ENCODE measurements at places on chromosomes 4 and X.

DNA sequence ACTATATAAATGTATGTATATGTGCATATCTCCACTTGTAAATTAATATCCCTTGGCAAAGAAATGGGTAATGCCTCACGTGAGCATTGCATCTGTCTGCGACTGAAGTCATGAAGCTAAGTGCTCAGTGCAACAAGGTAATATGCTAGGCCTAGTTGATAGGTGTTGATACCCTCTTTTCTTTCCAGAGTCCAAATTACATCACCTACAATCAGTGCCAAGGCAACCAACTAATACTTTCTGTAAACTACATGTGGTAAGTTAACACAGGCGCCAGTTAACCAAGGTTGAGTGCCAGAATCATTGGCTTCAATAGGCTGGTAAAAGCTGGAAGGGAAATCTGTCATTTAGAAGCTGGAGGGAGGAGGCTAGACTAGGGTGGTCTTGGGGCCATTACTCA is 41.1 kb downstream of the GPM6B start:
- no peak for DNase-seq

GRCh38 chr4:134425756-134426155 is 224.2 kb upstream of the PABPC4L start:
- DNase-seq: no peak

DNA sequence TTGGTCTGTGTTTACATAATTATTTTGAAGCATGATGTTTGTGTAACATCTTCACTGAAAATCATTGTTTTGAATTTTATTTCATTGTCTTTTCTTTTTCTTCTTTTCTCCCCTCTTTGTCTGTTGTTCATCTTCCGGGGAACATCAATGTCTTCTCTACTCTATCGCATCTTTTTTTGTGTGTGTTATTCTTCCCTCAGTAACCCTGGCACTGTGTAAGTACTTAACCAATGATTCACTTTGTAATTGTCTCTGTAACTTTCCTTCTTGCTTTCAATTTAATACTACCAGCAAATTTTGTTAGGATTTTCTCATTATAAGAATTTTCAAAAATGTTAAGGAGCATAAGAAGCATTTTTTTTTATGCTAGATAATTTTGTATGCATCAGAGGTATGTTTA is 130.8 kb downstream of the PDLIM5 start:
- DNase-seq: no peak

- no peak for DNase-seq
Measured at GRCh38 chr4:65667506-65668041, 2.7 kb downstream of the EPHA5 start.

DNA sequence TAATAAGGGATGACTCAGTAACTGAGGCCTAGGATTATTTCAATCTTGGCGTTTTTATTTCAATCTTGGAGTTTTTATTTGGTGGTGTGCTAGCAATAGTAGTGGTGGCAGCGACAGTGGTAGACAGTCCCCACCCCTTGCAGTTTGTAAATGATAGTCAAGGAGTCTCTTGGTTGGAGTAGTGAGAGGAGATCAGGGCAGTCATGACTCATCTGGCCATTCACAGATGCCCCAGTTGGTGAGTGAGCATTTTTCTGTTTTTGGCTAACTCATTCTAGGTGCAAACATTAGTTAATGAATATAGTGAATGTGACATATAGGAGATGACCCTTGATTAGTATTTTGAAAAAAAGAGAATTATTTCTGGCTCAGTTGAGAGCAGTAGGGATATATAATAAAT is 93.5 kb upstream of the ADAD1 start:
- DNase-seq: no peak

- no peak for DNase-seq
Measured at GRCh38 chr4:84913176-84913575, 53.3 kb downstream of the WDFY3 start.

DNA sequence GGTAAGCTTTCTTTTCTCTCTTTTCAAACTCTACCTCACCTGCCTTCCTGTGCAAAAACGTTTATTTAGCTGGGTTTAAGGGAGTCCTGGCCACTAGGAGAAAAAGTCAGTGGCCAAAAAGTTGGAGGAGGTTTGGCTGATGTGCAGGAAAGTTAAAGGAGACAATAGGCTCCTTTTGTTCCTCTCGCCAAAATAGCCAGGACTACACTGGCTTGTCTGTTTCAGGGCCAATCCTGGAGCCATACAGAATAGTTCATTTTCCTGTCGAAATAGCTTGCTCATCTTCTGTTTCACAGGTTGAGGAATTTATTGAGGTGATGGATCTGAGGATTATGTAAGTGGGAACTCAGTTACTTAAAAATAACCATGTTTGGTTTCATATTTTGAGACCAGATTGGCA is 423 bp downstream of the HEPH start:
- no peak for DNase-seq

- peak; percentile 55 for DNase-seq
Measured at GRCh38 chr4:25439918-25440477, 62.9 kb downstream of the ANAPC4 start.

DNA sequence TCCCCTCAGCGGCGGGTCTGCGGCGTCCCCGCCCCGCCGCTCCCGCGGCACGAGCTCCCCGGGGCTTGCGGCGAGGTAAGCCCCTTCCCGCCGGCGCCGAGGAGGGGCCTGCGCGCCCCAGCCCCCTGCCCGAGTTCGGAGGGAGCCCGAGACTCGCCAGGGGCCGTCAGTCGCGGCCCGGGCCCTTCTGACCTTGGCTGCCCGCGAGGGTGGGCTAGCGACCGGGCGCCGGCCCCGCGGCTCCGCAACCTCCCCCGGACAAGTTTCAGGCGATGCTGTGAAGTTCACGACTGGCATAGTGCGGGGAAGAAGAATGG is 554 bp downstream of the CDKL5 start:
- no peak for DNase-seq

GRCh38 chrX:118271775-118272174 is 74.1 kb upstream of the WDR44 start:
- DNase-seq: peak; percentile 23

- DNase-seq: no peak
Measured at GRCh38 chrX:31497086-31497485, 425.2 kb upstream of the FTHL17 start.

- DNase-seq: peak; percentile 47
Measured at GRCh38 chrX:12949205-12949926, 25.5 kb upstream of the TMSB4X start.

DNA sequence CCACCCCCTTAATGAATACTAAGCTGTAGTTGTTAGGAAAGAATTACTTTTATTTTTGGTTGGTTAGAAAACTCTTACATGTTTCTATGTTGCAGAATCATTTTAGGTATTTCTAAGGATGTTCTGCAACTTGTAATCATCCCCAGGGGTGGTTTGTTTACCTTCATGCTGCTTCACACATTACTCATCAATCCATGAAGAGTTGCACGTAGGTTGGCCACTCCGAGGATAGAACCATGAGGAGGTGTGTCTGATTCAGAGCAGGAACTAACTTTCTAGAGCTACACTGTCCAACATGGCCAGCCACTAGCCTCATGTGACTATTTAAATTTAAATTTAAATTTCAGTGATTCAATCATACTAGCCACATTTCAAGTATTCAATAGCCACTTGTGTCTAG is 127.2 kb upstream of the FRMPD4 start:
- peak; percentile 2 for DNase-seq

DNA sequence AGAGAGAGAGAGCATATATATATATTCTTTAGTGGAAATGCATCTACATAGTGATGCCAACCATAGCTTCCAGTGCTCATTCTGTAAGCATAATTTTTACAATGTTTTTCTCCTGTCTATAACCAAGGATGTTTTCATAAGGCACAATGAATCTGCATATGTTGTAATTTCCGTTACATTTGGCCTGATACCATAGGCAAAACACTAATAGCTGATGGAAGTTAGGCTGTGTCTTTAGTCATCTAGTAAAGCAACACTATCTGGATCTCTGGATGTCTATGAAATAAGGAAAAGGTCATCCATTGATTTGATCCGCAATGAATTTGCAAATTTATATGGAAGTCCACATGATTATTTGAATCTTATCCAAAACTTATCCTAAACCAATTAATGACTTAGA is 8.1 kb downstream of the PCDH7 start:
- DNase-seq: no peak

DNA sequence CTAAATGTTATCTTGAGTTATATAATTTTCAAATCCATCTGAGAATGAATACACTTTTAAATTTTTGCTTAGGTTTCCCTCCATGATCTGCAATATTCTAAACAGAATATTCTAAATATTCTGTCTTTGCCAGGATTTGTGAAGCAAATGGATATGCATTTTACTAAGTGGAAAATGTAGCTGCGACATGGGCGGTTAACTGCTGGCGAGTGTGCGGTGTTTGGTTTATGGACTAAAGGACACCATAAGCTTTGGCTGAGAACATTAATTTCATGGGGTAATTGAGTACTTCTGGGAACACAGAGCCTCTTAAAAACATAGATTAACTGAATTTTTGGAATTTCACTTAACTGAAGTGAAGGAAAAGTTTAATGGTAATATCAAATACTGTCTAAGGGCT is 153.8 kb upstream of the ETNPPL start:
- no peak for DNase-seq

DNA sequence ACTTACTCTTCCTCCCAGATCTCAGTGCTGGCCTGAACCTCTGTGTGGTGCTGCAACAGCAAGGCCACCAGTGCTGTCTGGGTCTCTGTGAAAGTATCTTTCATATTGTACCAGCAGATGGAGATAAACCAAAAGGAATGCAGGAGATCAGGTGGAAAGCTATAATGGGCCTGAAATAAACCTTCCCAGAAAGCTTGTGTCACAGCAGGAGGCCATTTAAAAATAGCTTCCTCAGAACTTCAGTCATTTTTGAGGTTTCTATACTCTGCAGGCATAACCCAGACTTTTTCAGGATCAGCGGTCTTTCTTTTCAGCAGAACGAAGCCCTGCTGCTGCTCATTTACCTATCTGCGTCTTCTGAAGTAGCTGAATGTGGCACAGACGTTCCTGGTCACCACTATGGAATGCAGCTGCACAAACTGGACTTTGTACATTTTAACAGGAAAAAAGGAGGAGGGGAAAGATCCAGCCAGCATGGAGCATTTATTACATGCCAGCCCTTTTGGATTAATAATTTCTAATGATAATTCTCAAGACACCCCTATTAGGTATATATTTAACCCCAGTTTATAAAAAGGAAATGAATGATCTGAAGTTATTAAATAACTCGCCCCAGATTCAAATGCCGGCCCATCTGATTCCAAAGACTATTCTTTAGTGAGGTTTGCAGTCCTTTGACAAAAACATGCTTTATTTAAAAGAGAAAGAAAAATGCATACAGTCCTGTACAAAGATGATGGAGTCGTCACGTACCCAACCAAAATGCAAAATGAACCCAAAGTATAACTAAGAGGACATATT is 119.7 kb downstream of the NFKB1 start:
- DNase-seq: peak; percentile 56

- no peak for DNase-seq
Measured at GRCh38 chrX:98379134-98379533, 1495.4 kb downstream of the RPA4 start.

DNA sequence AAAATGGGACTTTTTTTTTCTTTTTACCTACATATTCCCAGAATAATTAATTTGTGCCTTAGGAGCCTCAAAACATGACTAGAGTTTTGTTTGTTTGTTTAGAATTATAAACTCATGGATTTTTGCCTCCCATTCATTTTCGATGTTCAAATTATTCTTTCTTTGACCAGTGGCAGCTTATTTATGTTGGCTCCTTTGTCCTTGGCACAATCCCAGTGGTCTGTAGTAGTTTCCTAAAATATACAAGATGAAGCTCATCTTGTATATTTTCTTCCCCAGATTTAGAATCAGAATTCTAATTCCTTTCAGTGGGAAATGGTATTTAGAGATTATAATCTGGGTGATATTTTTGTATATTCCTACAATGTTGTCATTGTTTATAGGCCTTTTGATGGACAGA is 27.2 kb downstream of the DCK start:
- DNase-seq: no peak

DNA sequence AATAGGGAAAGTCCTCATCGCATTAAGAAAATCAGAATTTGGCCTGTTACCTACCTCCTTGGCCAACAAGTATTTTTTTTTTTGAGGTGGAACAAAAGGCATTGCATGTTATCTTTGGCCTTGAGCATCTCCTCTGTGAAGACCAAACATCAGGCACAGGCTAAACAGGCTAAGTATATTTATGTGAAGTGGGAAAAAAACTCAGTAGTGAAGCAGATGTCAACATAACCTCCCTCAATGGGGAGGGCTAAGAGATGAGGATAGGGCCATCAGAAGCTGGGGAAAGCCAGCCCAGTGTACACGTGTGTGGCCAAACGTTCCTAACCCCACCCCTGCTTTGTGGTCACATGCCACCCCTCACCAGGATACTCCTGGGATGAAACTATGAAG is 102.5 kb downstream of the FNIP2 start:
- peak; percentile 30 for DNase-seq

DNA sequence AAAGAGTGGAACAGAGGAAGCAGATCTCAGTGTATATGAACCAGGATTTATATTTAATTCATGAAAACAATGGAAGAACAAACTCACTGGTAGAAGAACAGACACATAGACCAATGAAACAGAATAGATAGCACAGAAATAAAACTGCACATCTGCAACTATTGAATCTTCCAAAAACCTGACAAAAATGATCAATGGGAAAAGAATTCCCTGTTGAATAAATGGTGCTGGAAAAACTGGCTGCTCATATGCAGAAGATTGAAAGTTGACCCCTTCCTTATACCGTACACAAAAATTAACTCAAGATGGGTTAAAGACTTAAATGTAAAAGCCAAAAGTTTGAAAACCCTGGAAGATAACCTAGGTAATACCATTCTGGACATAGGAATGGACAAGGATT is 391.0 kb downstream of the MAGEB5 start:
- DNase-seq: no peak

DNA sequence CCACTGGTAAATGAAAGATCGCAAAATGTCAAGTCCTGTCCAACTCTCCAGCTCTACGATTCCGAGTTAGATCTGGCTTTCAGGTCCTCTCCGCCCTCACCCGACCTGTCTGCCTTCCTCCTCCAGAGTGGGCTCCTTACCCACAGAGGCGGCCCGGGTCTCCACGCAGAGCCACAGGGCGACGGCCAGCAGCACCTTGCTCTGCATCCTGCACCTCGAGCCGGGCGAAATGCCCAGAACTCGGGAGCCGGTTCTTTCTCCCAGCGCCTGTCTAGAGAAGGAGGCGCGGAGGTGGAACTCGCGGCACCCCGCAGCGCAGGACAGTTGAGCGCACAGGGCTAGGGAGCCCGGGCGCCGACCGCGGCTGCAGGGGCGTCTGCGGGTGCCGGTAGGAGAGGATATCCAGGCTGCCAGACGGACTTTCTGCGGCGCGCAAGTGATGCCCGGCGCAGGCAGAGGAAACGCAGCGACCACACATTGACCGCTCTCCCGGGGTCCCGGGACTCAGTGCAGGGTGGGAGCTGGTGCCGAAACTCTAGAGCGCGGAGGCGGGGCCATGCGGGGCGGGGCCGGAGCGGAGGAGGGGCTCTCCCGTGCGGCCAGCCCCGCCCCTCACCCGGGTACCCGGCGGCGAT is at the start of gene KDR:
TSS of gene KDR (minus strand) at position 509 of the 635 bp plus-strand sequence. CDS start at position 207, 302 bp downstream.
- no peak for DNase-seq

- DNase-seq: no peak
Measured at GRCh38 chrX:1546691-1547251, 9.8 kb upstream of the P2RY8 start.
